Activated CD4-positive, CD25-positive, alpha-beta regulatory T cell treated with anti-CD3 and anti-CD28 coated beads, Interleukin-2, amount 50 U/mL, for 16 hours (primary cell): ENCODE measurements at places on chromosomes 7 and 10.

- DNase-seq = no peak
These were observed 5.0 kb downstream of the TRUB1 start for GRCh38 chr10:114943000-114943399.

DNA sequence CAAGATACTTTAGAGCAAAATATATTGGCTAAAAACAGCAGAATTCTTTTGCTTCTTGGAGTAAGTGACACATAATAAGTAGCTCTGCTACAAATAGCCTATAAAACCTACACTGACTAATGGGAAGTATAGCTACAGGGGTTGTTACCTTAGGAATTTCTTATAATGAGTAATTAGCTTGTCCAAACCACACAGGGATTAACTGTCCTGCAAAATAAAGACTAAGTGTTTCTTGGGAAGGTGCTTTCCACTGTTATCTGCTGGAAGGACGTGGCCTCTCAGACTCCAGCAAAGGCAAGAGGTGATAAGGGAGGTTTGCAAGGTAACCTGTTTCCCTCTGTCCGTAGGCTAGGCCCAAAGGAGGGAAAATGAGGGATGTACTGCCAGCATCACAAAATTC lies 302.4 kb downstream of the DOCK4 start:
- no peak for DNase-seq

DNA sequence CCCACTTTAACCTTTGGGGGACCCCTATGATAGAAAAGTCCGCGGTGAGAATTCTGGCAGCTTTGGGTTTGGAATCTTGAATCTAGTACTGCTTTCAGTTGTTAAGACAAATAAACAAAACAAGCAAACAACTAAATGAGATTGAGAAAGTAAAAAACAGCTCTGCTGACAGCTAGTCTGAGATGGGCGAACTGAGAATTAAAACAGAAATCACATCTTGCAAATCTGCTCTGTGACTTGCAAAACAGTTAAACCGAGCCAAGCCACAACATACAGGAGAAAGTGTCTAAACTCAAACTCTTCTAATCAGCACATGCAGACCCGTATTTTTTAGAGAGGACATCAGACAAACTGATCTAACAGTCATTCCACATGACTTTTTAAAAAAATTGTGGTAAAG lies 110.4 kb downstream of the SH2D4B start:
- DNase-seq = no peak

DNA sequence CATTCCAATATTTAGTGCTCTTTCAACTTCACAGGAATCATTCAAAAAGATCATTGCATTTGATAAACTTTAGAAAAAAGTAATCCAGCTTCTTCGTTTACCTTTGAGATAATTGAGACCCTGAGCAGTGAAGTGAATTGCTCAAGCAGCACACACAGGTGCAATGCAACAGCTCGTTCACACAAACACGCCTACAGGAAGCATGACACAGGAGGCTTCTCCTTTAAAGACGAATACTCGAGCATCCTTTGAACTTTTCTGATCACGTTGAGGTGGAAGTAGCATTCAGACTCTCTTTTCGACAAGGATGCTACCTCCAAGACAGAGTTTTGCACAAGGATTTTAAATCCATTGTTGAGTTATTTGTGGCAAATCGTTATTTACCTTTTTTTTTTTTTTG lies 18.0 kb upstream of the RSU1 start:
- DNase-seq = no peak

GRCh38 chr7:105590793-105591192 lies 9.5 kb upstream of the EFCAB10 start:
- no peak for DNase-seq

DNA sequence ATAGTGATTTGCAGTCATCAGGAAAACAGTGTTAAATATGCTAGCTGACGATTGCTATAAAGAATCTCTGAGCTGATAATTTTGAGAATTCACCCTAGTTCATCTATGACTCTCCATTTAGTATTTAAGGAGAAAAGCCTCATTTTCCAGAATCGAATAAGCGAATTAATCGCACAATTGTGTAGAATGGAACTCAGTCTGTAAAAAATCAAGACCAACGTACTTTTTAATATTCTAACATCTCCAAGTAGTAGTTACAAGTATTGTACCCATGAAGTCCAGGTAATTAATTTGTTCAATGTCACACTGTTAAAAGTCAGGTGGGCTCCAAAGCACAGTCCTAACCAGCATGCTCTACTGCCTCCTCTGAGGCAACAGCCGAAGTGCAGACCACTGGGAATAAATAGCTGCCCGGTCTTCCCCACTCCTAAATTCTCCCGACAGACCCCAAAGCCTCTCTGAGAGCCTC lies 380 bp upstream of the AGBL3 start:
- DNase-seq = no peak

GRCh38 chr10:132899054-132899750 lies 43.2 kb downstream of the CFAP46 start:
- no peak for DNase-seq

- DNase-seq = no peak
These were observed 48.6 kb upstream of the NOBOX start for GRCh38 chr7:144452064-144452463.

- no peak for DNase-seq
These were observed 49.5 kb downstream of the NEURL1 start for GRCh38 chr10:103542764-103543616.

- no peak for DNase-seq
These were observed 19.0 kb downstream of the CLEC2L start for GRCh38 chr7:139542308-139543151.

- DNase-seq = peak; percentile 48
These were observed 45.5 kb upstream of the DDC start for GRCh38 chr7:50610521-50611277.

- no peak for DNase-seq
These were observed 727.9 kb upstream of the KCND2 start for GRCh38 chr7:119545118-119545517.

DNA sequence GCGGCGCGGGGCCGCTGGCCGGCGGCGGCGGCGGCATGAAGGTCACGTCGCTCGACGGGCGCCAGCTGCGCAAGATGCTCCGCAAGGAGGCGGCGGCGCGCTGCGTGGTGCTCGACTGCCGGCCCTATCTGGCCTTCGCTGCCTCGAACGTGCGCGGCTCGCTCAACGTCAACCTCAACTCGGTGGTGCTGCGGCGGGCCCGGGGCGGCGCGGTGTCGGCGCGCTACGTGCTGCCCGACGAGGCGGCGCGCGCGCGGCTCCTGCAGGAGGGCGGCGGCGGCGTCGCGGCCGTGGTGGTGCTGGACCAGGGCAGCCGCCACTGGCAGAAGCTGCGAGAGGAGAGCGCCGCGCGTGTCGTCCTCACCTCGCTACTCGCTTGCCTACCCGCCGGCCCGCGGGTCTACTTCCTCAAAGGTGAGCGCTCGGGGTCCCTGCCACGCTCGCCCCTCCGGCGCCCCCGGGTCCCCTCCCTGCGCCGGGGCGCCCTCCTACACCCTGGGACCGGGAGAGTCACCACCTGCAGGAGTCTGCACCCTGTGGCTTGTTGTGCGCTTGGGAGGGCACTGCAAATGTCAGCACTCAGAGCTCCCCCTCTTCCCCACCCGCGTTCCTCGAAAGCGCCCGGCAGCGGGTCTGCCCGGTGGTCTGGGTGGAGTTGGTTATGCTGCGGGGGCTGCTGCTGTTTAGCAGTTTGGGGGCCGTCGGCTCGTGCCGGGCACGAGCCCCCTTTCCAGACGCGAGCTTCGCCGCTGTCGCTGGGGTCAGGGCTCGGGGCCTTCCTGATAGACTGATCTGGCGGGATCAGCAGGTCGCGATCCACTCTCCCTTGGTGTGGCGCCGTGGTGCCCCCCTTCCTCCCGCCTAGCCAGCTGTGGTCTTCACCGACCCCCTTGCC lies 627 bp downstream of the DUSP5 start:
- peak; percentile 22 for DNase-seq

- no peak for DNase-seq
These were observed 12.7 kb downstream of the CNTNAP2 start for GRCh38 chr7:146129296-146129695.

GRCh38 chr7:134449680-134450079 lies 9.2 kb downstream of the AKR1B1 start:
- no peak for DNase-seq

- no peak for DNase-seq
These were observed 24.9 kb downstream of the ST8SIA6 start for GRCh38 chr10:17429490-17429889.

GRCh38 chr7:125423458-125424155 lies 494.0 kb upstream of the POT1 start:
- no peak for DNase-seq

DNA sequence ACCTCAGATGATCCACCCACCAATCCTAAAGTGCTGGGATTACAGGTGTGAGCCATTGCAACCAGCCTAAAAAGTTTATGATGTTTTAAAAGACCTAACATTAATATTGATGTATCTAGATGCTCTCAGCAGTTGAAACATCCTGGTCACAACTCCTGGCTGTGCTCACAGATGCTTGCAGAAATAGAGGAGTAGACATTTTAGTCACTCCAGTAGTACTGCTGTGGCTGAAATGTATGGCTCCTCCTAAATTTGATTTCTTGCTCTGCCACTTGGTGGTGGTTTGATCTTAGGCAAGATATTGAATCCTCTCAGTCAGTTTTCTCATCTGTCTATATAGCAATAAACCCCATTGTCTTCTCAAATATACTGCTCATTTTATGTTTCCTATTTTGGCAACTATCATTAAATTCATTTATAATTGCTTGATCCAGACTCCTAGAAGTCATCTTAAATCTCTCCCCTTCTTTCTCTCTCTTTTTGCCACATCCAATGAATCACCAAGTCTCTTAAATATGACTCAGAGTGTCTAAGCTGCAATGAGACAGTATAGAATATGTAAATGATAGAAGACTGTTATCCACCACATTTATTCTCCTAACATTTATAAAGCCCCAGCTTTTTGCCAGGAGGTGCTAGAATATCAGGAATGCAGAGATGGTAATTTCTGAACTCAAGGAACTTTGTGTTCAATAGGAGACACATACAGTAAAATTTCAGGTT lies 78.1 kb upstream of the NRBF2 start:
- DNase-seq = no peak

GRCh38 chr7:93092757-93093370 lies 24.9 kb downstream of the SAMD9 start:
- no peak for DNase-seq

GRCh38 chr10:98038288-98038687 lies 7.9 kb upstream of the CRTAC1 start:
- no peak for DNase-seq

GRCh38 chr7:5232874-5233273 lies 42.8 kb downstream of the WIPI2 start:
- no peak for DNase-seq

DNA sequence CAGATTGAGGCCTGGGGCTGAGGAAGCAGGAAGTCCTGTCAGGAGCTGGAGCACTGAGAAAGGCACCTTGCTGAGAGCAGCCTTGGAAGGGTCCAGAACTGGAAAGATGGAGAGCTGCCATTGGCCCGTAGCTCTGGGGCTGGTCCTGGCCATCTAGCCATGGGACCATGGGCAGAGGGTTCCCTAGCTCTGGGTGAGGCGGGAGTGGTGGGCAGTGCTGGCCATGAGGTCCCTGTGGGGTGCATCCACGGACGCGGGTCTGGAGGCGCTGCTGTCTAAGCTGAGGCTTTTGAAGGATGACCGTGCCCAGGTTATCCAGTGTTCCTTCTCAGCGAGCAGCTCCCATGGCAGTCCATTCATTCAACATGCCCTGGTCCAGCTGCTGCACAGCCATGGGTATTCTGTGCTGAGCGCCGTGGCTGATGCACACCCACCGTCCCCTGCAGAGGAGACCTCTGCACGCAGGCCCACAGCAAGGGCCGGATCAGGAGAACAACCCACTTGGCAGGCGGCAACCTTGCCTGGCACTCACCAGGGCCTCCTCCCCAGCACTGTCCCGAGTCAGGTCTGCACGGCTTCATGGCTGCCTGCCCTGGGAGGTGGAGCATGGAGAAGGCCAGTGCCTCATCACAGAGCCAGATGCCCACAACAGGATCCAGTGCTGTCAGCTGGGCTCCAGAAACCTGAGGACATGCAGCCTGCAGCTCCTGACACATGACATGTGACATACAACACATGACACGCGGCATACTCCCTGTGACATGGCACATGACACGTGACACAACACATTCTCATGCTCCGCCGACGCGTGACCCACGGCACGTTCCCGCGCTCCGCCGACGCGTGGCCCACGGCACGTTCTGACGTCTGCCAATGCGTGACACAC lies 121.9 kb downstream of the INPP5A start:
- DNase-seq = no peak

- no peak for DNase-seq
These were observed 272.4 kb upstream of the SP8 start for GRCh38 chr7:21059069-21059468.

DNA sequence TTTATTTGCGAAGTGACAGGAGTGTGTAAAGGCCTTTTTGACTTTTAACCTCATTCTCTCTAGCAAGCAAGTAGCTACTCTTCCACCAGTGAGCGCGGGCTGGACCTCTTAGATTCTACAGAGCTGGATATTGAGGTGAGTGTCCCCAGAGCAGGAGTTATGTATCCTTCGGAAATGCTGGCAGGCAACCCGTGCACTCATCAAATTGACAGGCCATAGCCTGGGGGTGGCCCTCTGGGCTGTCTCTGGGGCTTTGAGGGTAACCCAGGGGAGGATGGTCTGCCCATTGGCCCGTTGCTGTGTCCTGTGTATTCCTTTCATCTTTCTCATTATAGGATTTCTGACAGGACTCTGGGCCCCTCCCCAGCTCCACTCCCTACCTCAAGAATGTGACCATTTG lies 6.1 kb upstream of the PVRIG start:
- DNase-seq = no peak

GRCh38 chr10:22320591-22321155 lies at the start of gene BMI1:
Gene BMI1 (plus strand): TSS chr10:22321099. CDS start chr10:22326450, 5,351 bp downstream.
- DNase-seq = no peak

DNA sequence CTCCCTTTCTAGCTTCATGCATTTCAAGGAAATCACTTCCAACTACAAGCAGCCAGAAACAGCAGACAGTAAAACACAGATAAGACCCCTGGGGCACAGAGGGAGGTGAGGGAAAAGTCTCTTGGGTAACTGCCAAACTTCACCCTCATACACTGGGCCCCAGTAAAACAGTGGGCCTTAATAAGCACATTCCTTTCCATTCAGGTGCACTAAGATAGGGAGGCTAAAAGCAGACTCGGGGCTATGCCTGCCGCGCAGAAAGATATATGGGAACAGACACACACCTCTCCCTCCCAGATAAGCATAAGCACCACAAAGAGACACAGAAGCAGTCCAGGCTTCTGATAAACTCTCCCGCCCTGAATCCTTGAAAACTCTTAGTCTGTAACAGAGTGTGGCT lies 117.0 kb downstream of the TYW1B start:
- DNase-seq = no peak

GRCh38 chr7:31020161-31020560 lies 31.9 kb upstream of the ADCYAP1R1 start:
- no peak for DNase-seq

GRCh38 chr7:157441023-157441399 lies 104.2 kb downstream of the DNAJB6 start:
- DNase-seq = no peak

DNA sequence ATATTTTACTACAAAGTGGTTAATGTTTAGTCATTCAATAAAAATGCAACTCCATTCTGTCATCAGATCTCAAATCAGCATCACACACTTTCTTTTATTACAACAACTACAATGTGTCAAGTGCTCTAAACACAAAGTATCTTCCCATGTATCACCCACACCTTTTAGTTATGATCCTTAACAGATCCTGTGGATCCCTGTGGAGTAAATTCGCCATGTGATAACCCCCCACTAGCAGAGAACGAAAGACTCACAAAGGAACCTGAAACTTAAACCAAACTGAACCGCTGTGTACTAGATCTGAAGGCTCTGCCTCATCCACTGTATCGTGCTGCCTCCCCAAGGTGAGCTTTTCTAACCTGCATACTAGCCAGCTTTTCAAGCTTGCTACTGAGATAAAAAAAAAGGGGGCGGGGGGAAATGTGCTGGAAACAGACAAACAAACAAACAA lies 1.7 kb downstream of the DPY19L1 start:
- DNase-seq = no peak

GRCh38 chr7:144957998-144958397 lies 122.1 kb upstream of the TPK1 start:
- DNase-seq = no peak
